Activated CD4-positive, alpha-beta T cell treated with anti-CD3 and anti-CD28 coated beads for 24 hours (primary cell): ENCODE measurements at places on chromosomes 16 and 17.
A peak's percentile ranks its signal among the peaks of the same experiment; 100 is the strongest.

DNA sequence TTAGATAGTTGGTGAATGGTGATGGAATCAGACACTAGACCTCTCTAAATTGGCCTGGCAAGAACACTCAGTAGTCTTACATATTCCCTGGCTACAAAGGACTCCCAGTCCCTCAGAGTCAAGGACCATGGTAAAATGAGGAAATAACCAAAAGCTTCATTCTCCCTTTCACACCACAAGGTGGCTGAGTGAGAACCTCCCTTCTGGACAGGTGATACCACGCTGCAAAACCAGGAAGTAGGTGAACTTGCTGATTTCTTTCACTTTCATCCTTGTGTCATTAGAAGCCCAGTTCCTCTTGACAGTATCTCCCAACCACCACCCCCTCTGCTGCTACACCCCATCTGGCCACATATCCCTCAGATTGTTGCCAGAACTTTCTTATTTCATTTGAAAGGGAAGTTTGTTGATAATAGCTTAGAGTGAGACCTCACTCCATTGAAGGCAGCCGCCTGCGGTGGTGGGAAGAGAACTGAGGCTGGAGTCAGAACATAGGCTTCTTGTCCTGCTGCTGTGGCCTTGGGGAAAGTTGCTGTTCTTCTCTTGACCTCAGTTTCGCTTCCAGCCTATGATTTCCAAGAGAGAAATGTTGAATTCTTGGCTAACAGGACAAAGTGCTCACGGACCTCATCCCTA, 290.6 kb upstream of the CCL2 start:
- DNase-seq: no peak

- no peak for DNase-seq
Observed at GRCh38 chr17:75849724-75850123, 5.4 kb downstream of the WBP2 start.

DNA sequence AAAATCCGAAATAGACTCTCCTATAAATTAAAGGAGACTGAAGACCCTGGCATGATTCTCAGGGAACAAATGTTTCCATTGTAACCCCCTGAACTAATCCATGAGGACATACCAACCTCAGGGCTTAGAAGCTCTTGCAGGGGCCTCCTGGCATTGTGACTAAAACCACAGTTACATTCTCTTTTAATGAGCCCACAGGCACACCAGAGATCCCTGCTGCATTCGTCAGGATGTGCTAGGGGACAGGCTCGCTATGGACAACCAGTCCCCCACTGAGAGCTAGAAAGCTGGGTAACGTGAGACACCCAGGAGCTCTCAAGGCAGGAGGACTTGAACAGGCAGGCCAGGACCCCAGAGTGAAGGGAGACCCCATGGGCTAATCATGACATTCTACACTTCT, 140.6 kb upstream of the TNRC6C start:
- no peak for DNase-seq

GRCh38 chr17:50972577-50972976, 106.4 kb upstream of the TOB1 start:
- DNase-seq: no peak

GRCh38 chr17:66750781-66751543, 84.0 kb upstream of the CACNG5 start:
- no peak for DNase-seq

DNA sequence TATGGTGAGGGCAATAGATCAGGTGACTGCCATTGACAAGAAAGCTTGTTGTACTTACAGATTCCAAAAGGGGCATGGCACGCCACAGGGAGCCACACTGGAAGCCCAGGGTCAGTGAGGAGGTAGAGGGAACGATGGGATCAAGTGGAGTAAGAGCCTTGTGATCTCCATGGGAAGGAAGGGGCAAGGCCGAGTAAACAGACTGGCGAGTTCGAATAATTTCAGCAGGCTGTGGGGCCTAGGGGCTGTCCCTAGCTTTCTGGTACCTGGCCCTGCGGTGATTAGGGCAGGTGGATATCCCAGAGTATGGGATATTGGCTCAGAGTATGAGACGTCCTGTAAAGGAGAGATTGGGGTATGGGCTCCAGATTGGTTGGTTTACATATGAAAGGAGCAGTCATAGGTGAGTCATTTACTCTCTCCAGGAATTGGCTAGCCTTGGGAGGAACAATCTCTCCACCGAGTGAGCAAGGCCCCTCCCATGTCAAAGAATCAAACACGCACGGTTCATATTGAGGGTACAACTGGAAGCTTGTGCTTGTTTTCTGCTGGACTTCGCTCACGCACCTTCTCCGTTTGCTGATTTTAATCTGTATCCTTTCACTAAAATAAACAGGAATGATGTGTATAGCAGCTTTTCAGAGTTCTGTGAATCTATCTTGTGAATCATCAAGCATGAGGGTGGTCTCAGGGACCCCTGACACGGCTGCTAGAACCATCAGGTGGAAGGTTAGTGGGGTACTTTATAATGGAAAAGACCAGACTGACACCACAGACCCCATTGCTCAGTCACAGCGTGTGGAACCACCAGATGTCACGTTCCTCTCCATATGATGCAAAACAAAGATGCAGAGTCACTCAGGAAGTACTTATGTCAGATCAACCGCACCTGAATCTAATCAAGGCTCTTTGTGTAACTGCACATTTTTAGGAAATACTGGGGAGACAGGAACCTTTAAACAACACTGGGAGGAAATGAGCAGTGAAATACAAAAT, 27.9 kb downstream of the GABARAPL2 start:
- DNase-seq: no peak

DNA sequence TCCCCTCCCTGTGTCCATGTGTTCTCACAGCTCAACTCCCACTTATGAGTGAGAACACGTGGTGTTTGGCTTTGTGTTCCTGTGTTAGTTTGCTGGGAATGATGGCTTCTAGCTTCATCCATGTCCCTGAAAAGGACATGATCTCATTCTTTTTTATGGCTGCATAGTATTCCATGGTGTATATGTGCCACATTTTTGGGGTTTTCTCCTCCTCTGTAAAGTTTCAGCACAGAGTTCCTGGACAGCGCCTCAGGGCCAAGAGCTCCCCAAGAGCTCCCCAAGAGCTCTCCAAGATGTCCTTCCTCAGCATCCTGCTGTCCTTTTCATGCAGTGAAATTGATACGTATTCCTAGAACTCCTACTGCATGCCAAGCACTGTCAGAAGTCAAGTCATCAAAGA, 6.9 kb upstream of the ABAT start:
- DNase-seq: no peak

- DNase-seq: no peak
Observed at GRCh38 chr16:23893986-23894385, 58.2 kb downstream of the PRKCB start.

GRCh38 chr17:73387746-73388577, 76.2 kb upstream of the CDC42EP4 start:
- DNase-seq: no peak

GRCh38 chr17:32626379-32626791, 139.6 kb downstream of the CDK5R1 start:
- no peak for DNase-seq

DNA sequence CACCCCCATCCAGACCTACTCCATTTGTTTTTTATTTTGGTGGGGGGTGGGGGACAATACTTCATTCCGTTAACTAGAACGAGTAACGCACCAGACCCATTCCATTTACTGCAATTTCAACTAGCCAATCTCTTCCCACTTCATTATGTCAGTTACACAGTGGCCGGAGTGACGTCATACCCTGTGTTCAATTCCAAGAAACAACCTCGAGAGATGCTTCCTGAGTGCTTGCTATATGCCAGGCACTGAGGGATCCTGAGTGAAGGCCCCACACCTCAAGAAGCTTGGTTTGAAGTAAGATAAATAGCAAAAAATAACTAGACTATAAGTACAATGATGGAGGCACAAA, 9.1 kb upstream of the SIAH1 start:
- no peak for DNase-seq

DNA sequence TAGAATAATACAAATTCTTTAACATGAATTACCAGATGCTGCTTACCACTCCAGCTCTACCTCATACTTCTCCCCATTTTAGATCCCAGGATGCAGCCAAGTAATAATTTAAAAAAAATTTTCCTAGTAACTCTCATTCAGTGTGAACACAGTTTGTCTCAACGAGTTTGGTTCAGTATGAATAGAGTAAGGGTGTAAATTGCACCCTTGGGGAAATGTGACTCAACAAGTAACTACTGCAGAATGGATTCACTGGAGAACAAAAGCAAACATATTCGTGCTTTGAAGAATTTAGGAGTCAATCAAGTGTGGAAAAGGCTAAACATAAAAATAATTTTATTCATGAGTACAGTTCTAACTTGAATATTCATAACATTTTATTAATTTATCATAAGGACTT, 23.0 kb downstream of the KCNJ16 start:
- no peak for DNase-seq

- DNase-seq: no peak
Observed at GRCh38 chr17:78558181-78558850, 18.9 kb downstream of the DNAH17 start.

DNA sequence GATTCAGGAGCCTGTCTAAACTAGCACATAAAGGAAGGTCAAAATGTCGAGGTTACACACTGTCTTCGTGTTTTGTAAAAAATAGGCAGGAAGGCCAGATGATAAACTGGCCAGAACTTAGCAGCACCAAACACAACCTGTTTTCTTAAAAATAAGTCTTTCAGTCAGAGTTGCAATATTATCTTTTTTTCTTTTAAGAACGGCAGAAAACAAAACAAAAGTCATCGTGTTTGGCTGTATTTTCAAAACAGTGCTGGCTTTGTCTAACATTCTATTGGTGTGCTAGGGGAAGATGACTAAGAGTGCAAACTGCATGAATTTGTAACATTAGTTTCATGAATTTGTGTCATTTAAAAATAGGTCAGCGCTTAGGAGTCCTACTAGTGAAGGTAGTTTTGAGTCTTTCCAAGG, 5.3 kb downstream of the MAF start:
- DNase-seq: no peak

DNA sequence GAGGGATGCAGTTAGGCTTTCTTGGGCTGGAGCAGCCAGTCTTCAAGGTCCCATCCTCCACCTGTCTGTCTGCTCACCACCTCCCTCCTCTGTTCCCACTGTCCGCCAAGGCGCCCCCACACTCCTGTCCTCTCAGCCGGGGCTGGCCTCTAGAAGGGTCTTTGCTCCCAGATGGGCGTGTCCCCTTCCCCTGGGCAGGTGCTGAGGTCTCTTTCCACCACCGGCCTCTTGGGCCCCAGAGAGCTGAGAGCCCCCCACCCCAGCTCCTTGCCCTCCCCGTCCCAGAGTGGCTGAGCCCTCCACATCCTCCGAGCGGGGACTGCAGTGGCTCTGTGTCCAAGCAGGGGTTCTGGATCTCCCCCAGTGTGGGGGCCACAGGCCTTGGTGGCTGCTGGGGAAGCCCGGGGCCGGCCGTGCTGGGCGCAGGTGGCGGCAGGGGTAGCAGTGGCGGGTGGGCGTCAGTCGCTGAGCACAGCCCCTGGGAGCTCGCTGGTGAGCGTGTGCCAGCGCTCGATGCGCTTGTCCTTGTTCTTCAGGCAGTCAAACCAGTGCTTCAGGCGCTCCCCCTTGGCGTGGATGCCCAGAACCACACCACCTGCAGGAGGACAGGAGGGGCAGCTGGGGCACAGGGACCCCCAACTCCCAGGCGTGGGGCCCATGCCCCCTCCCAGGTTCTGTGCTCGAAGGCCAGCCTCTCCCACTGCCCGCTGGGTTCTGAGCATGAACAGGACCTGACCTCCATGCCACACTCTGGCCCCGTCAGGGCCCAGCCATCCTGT, 9.8 kb downstream of the SCGB1C2 start:
- DNase-seq: no peak

DNA sequence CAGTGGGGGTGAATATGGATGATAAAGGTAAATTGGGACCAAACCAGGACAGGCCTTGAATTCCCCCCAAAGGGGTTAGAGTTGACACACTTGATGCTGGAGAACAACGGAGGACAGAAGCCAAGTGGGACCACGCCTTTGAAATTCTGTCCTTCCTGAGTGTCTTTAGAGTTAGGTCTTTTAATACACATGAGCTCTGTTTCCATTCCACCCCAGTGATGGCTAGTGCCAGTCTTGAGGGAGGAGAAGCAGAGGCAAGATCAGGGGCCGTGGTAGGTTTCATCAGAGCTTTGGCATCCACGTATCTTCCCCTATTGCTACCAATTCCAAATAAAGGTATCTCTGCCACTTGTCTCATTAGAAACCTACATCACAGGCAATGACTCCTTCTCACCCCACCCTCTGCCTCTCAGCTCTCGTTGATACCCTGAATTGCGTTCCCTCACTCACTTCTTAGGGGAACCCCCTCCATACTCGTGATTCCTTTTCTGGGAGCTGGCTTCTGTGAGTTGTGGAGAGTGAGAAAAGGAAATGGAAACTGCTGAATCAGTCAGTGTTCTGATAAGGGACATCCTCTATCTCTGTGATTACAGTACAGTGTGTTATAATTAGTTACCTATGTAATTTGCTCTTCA, 2.4 kb upstream of the CCL3L1 start:
- peak; percentile 18 for DNase-seq

DNA sequence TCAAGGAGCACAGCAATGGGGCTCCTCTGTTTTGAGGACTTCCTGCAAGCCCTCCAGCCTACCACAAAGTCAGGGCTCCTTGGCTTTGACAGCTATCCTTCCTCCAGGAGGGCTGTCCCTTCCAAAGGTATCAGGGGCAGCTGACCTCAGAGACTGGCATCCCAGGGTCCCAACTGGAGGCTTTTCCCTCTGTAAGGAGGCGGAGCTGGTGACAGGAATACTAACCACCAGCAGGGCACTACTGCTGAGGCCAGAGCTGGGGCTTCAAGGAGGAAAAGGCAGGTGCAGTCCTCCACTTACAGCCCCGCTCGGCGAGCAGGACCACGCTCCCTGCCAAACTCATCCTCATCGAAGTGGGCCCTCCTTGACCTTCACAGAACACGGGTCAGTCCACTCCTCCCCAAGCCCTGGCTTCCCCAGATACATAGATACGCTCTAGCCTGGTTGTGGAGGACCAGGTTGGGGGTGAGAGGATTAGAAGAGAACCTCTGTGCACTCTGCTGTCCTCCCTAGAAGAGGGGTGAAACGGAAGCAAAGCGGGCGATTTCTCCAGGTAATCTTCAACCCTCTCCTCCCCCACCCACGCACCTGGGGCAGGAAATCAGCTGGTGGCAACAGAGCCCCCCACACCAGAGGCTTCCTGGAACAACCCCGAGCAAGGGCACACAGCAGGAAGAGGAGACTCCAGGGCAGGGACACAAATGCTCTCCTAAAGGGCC, 20.5 kb downstream of the ST3GAL2 start:
- DNase-seq: no peak

DNA sequence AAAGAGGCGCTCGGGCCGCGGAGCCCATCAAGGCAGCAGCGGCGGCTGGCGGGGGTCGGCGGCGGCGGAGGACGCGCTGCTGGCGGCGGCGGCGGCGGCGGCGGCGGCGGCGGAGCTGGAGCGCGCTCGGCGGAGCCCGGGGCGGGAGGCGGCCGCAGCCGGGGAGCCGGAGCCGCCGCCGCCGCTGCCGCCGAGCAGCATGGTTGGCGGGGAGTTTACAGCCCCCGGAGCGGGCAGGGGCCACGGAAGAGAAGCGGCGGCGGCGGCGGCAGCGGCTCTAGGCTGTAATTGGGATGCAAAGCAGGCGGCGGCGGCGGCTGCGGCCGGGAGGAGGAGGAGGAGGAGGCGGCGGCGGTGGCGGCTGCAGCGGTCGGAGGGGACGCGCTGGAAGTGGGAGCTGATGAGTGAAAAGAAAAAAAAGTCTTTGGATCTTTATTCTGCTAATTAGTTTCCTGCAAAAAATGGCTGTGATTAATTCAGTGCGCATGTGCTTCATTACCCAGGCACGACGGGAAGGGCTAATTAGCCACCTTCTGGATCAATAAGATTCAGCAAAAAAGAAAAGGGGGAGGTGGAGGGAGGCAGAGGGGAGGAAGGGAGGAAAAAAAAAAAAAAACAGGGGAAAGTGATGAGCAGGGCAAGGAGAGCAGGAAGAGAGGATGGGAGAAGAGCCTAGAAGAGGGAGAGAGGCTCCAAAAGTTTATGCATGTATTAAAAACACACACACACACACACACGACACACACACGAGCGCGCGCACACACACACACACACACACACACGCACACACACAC, 10.9 kb upstream of the ZFHX3 start:
- no peak for DNase-seq
